ENCODE measurements at places on chromosomes 5 and 9.

DNA sequence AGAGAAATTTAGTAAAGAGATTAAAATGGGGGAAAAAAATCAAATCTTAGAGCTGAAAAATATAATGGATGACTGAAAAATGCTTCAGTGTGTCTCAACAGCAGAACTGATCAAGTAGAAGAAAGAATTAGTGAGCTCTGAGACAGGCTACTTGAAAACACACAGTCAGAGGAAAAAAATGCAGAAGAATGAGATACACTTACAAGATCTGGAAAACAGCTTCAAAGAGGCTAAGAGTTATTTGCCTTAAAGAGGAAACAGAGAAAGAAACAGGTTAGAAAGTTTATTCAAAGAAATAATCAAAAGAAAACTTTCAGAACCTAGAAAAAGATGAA lies 70.5 kb upstream of the OR2K2 start:
- no peak for DNase-seq

GRCh38 chr5:42592401-42593140 lies 164.0 kb upstream of the CCDC152 start:
- no peak for DNase-seq

GRCh38 chr5:31995006-31995405 lies 179.1 kb downstream of the GOLPH3 start:
- no peak for DNase-seq

GRCh38 chr5:156221816-156222215 lies 105.1 kb upstream of the SGCD start:
- DNase-seq, result no peak

DNA sequence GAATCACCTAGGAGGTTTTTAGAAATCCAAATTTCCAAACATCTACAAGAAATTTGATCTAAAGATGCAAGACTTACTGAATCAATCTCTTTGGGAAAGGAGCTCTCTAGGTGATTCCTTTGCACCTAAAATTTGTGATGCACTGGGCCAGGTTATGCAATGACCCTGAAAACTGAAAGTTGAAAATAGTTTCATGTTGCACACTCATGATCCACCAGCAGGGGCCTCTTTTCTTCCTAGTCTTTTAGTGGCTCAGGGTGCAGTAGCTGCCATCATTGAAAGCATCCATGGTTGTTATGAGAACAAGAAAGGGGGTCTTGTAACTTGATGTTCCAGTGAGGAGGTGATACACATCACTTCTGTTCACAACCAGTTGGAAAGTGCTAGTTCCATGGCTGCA lies 486.8 kb downstream of the PSAT1 start:
- no peak for DNase-seq

DNA sequence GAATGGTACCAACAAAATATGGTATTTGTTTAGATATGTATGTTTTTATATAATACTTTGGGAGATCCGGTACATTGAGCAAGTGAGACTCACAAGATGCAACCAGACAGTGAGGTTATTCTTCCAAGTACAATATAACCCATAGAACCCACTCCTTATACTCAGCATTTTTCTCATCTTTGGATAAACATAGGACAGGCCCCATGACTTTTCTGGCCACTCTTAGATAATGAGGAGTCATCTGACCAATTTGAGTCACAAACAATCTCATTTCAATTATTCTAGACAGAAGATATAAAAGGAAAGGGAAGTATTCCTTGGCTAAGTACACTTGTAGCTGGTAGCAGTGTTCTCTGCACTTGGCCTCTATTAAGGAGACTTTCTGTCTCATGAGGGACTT lies 150.2 kb downstream of the SGCD start:
- no peak for DNase-seq

DNA sequence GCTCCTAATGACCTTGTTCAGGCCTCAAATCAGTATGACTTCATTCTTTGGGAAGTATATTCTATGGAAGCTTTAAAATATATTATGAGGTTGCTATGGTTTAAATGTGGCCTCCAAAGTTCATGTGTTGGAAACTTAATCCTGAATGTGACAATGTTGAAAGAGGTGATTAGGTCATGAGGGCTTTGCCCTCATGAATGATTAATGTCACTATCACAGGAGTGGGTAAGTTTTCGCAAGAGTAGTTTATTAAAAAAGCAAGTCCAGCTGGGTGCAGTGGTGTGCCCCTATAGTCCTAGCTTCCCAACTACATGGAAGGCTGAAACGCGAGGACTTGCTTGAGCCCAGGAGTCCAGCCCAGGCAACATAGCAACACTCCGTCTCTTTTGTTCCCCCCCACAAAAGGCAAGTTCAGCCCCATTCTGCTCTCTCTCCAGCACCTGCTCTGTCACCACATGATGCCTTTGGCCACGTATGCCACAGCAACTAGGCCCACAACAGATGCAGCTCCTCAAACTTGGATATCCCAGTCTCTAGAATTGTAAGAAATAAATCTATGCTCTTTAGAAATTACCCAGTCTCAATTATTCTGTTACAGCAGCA lies 105.3 kb downstream of the SIL1 start:
- DNase-seq, result no peak
